H4 (cell line): ENCODE measurements at places on chromosomes 13 and 19. TPM values are rescaled to one million over a fixed set of nuclear protein-coding genes. Genes with fewer than 3 reads are reported as not detected.

DNA sequence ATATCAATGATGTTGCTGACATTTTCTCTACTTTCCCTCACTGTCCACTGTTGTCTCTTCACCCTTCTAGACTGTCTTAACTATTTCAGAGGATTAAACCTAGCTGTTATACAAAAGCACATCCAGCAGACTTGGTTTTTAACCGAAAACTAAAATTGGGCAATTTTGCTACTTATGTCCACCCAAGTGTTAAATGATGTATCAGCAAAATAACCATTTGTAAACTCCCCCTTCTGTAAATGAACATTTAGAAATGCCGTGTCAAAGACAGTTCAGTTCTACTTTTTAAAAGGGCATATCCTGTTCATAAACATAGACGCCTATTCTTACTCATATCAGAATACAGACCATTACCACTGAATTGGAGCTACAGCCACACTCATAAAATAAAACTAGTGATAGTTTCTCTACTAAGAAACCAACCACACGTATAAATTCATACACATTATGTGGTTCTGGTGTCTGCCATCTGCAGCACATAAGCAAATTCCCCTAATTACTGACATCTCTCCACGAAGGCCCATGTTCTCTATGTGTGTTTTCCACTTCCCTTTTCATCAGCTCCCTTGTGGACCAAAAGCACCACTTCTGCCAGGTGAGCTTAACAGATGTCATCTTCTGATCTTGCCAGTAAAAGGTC, 1091.8 kb downstream of the PCDH9 start:
- no peak for DNase-seq

DACH1 gene
- total RNA-seq: 0.14 TPM in 1 of 2 replicates, not detected in the other

CNN1 gene
- 0.21 and 0.25 TPM in 2 replicates for total RNA-seq

ANGPTL8 gene
- total RNA-seq: not detected in 2 replicates

- no peak for DNase-seq
Measured at GRCh38 chr13:100883453-100883852, 208.9 kb upstream of the TMTC4 start.
